ENCODE measurements at places on chromosomes 11 and 22.

DNA sequence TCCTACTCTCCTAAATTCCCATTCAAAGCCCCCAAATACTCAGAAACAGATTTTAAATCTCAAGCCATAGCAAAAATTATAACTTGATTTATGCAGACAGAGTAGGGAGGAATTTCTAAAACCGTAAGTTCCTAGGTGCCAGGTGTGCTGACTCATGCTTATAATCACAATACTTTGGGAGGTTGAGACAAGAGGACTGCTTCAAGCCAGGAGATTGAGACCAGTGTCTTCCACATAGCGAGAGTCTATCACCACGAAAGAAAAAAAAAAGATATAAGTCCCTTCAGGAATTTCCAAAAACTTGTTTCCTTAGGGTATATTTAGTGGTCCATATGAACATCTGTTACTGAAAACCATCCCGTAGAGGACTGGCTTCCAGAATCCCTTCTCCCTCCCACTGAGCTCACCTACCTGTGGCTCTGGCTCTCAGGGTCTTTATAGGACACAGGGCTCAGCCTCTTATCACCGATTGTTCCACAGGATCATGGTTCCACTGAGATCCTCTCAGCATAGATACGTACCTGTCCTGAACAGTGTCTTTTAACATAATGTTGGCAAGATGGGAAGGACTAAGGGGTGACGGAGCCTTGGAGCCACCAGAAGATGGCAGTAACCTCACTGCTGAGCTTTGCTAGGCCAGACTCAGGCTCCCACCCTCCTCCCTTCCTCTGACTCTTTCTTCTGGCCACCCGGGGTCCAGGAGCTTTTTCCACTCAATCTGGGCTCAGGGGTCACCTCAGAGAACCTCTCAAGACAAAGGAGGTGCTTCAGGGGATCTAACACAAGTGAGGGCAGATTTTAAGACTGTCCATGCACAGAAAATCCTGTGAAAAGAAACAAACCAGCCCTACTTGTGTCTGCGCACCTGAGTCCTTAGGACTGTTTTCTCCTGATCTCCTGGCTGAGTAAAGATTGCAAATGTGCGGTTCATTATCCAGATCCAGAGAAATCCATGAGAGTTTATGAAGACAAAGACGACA is 117.5 kb upstream of the TOP3B start:
- H3K4me1 ChIP-seq, result no peaks in the 10 kb centered on the region
- H3K4me3 ChIP-seq, result no peak overlapping the region
- peaks cover 32% of the 10 kb centered on the region for H3K27me3 ChIP-seq
- no peak overlapping the region for H3K27ac ChIP-seq
- H3K36me3 ChIP-seq, result no peaks in the 10 kb centered on the region
- no peak for DNase-seq

- peaks cover 19% of the 10 kb centered on the region for H3K36me3 ChIP-seq
- H3K27ac ChIP-seq, result peak overlapping the region; percentile 90
- no peaks in the 10 kb centered on the region for H3K27me3 ChIP-seq
- no peak for DNase-seq
- peak overlapping the region; percentile 81 for H3K4me3 ChIP-seq
These were observed 679 bp downstream of the TUG1 start for GRCh38 chr22:30969532-30970355.

DNA sequence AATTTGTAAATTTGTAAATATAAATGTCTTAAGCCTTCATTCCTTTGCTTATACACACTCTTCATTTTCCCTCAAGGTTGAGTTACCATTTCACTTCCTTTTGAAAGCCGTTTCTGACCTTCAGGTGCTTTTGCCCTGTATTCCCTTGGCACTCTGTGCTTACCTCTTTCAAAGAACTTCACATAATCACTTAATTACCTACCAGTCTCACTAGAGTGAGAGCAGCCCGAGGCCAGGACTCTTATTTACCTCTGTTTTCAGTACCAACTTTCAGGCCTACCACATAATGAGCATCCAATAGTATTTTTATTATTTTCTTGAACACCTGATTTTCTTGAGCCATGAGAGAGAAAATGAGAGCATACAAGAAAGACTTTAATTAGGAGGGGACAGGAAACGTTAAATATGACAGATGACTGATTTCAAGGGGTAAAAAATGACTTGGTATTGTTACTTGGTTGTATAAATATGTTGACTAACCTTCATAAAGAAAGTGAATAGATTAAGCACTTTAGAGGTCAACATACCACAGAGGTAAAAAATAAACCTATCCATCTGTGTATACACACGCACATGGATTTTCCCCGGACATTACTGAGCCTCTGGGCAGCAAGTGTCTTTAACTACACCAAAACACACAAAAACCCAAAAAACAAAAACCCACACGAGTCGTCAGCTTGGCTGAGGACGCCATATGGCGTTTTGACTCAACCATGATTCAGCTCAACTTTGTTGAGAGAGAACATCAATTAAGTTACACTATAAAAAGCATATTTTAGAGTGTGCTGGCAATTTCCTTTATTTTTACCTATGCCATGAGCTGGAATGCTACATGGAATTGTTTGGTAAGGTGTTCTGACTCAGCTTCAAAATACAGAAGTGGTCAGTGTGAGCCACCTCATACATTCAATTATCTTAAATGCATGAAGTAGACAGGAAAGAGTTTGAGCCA is 7.6 kb downstream of the ATXN10 start:
- DNase-seq, result no peak
- H3K4me3 ChIP-seq, result no peak overlapping the region
- H3K36me3 ChIP-seq, result no peaks in the 10 kb centered on the region
- H3K27me3 ChIP-seq, result no peaks in the 10 kb centered on the region

DNA sequence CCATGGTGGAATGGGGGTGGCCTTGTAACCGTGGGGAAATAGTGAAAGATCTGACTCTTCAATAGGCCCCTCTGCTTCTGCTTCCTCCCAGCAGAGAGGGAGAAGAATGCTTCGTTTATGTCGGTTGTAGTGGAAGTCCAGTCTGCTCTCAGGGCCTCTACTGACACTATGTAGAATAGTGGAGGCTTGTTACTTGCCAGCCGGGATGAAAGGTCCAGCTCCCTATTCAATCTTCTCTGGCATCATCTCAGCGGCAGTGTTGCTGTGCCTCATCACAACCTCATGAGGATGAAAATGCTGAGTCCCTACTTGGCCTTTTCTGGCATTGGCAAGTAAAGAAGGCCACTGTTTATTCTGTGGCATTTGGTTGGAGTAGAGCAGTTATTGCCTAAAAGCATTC is 820.9 kb upstream of the TENM4 start:
- H3K27ac ChIP-seq, result no peak overlapping the region
- H3K4me3 ChIP-seq, result no peak overlapping the region
- no peaks in the 10 kb centered on the region for H3K36me3 ChIP-seq
- no peaks in the 10 kb centered on the region for H3K4me1 ChIP-seq
- DNase-seq, result no peak

- no peak for DNase-seq
- no peak overlapping the region for H3K4me3 ChIP-seq
- H3K27me3 ChIP-seq, result no peaks in the 10 kb centered on the region
- H3K4me1 ChIP-seq, result no peaks in the 10 kb centered on the region
These were observed 29.5 kb upstream of the FTH1 start for GRCh38 chr11:61996933-61997332.

GRCh38 chr22:20953668-20954500 is 13.2 kb upstream of the AIFM3 start:
- H3K36me3 ChIP-seq, result peaks cover 44% of the 10 kb centered on the region
- H3K27ac ChIP-seq, result no peak overlapping the region
- H3K4me1 ChIP-seq, result no peaks in the 10 kb centered on the region
- DNase-seq, result no peak
- no peak overlapping the region for H3K4me3 ChIP-seq
- peaks cover 19% of the 10 kb centered on the region for H3K27me3 ChIP-seq

DNA sequence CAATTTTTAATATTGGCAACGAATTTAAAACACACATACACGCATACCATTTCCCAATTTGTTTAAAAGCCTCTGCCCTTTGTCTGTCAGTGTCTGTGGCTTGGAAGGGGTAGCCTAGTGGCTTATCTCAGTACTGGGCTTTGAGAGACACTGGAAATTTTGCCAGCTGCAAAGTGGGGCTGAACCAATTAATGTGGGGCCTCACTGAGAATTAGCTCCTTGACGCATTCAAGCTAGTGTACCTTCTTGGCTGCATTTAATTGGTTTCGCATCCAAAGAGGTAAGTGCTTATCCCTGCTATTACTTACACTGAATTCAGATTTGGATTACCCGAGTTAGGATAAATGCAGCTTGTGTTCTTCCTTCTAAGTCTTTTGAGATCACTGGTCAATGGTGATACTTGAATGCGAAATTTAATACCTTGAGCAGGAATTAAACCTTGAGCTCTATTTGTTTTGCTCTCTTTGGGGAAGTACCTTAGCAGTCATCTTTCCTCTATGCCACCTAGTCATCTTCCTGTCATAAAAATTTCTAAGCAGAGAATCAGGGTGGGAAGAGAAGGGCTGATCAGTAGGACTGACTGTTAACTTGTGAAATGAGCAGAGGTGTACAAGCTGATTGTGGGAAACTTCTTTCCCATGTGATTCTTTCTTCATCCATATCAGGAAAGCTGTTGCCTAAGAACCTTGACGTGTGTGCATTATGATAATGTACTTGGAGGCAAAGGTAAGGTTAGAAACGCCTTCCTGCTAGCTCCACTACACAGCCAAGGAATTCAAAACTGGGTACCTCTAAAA is 187.7 kb upstream of the E2F8 start:
- DNase-seq, result no peak
- peaks cover 69% of the 10 kb centered on the region for H3K27me3 ChIP-seq
- no peaks in the 10 kb centered on the region for H3K4me1 ChIP-seq
- H3K4me3 ChIP-seq, result no peak overlapping the region

DNA sequence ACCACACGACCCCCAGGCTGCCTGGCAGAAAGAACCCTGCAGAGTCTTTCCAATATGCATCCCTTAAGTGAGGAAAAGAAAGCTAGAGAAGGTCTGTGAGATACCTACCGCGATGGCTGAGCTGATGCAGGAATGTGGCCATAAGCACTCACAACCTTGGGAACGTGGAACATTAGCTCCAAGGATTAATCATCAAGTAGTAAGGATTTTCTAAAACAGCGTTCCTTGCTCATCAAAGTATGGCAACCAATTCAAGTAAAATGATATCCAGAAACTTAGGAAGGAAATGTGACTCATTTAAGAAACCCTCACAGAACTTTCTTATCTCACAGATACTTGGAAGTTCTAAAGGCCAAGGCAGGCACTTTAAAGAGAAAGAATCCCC is 12.8 kb downstream of the PACSIN2 start:
- no peak overlapping the region for H3K4me3 ChIP-seq
- H3K27ac ChIP-seq, result no peak overlapping the region
- peaks cover 81% of the 10 kb centered on the region for H3K4me1 ChIP-seq
- H3K27me3 ChIP-seq, result no peaks in the 10 kb centered on the region
- peaks cover 1% of the 10 kb centered on the region for H3K36me3 ChIP-seq

- peaks cover 6% of the 10 kb centered on the region for H3K4me1 ChIP-seq
- peak overlapping the region; percentile 50 for H3K27ac ChIP-seq
- H3K36me3 ChIP-seq, result peaks cover 2% of the 10 kb centered on the region
- H3K27me3 ChIP-seq, result peaks cover 35% of the 10 kb centered on the region
- no peak overlapping the region for H3K4me3 ChIP-seq
- DNase-seq, result no peak
These were observed 51.5 kb downstream of the FAM181B start for GRCh38 chr11:82682003-82682751.

DNA sequence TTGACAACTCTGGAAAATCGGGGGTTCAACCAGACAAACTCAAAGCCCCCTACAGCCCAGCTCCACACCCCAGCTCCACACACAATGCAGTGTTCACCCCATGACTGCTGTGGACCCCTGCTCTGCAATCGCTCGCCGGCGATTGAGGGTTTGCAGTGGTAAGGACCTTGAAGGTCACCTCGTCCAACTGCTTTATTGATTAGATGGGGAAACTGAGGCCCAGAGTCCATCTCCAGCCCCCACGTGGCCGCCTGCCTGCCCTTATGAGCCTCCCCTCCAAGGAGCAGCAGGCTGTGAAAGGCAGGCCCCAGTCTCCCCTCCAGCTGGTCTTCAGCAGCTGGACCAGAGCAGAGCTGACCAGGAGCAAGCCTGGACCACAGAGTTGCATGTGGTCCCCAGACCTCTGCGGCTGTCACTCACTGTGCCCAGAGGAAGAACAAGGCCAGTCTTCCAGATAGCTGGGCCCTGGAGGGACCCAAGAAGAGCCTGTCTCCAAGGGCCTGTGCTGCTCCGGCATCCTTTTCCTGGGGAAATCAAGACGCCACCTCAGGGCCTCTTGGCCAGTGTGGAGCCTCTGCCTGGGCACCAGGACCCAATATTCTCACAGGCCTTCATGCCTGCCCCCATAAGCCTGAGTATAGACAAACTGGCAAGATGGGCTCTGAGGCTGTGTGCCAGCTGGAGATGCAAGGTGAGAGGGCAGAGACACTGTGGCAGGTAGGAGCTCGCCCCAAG is 8.8 kb upstream of the LINC01488 start:
- H3K27ac ChIP-seq, result no peak overlapping the region
- no peak for DNase-seq
- no peak overlapping the region for H3K4me3 ChIP-seq
- H3K27me3 ChIP-seq, result no peaks in the 10 kb centered on the region
- no peaks in the 10 kb centered on the region for H3K4me1 ChIP-seq
- no peaks in the 10 kb centered on the region for H3K36me3 ChIP-seq

DNA sequence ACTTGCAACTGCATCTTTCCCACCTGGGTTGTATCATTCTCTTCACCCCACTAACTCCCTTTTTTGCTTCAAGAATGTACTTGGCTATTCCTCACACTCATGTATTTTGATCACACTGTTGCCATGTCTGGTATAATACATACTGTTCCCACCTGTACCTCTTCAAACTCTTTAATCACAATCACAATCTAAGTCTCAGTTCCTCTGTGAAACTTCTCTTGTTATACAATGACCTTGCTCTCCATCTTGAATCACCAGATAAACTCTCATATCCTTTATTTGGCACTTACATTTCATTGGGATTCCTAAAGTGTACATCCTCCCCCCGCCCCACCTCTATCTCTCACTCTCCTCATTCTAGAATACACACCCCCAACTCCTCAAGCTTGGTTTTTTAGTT is 516.0 kb upstream of the CHORDC1 start:
- no peak for DNase-seq
- H3K4me1 ChIP-seq, result no peaks in the 10 kb centered on the region
- no peaks in the 10 kb centered on the region for H3K36me3 ChIP-seq
- H3K4me3 ChIP-seq, result no peak overlapping the region
- H3K27ac ChIP-seq, result no peak overlapping the region
- no peaks in the 10 kb centered on the region for H3K27me3 ChIP-seq

GRCh38 chr11:11313426-11313825 is 39.6 kb downstream of the CSNK2A3 start:
- H3K4me3 ChIP-seq, result no peak overlapping the region
- H3K4me1 ChIP-seq, result no peaks in the 10 kb centered on the region
- DNase-seq, result no peak
- no peaks in the 10 kb centered on the region for H3K36me3 ChIP-seq
- no peaks in the 10 kb centered on the region for H3K27me3 ChIP-seq

- H3K27me3 ChIP-seq, result peaks cover 48% of the 10 kb centered on the region
- H3K27ac ChIP-seq, result no peak overlapping the region
- no peaks in the 10 kb centered on the region for H3K4me1 ChIP-seq
- H3K36me3 ChIP-seq, result peaks cover 2% of the 10 kb centered on the region
- DNase-seq, result no peak
- no peak overlapping the region for H3K4me3 ChIP-seq
These were observed 115.0 kb downstream of the MN1 start for GRCh38 chr22:27686534-27686933.
